ENCODE measurements at places on chromosomes 2 and 18.

- no peak for DNase-seq
Observed at GRCh38 chr2:88221365-88221942, 51.3 kb downstream of the THNSL2 start.

DNA sequence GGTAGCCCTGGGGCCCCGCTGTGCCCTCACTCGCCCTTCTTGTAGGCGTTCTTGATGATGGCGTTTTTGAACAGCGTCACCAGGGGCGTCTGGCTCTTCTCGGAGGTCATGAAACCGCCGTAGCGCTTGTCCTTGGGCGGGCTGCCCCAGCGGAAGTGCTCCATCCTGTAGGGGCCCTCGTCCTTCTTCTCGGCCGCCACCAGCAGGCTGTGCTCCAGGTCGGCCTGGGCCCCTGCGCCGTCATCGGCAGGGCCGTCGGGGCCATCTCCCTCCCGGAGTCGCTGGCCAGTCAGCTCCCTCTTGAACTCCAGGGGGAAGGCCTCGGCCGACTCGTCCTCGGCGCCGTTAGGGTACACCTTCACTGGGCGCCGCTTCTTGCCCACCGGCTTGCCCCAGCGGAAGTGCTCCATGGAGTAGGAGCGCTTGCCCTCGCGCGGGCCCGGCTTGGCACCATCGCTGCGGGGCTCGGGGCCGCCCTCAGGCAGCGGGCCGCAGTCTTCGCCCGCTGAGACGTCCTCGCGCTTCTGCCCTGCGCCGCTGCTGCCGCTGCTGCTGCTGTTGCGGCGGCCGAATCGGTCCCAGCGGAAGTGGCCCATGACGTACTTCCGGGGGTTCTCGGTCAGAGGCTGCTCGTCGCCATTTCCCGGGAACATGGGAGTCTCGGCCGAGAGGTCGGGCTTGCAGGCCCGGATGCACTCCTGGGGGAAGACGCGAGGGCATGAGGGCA lies 7.2 kb downstream of the POMC start:
- no peak for DNase-seq

DNA sequence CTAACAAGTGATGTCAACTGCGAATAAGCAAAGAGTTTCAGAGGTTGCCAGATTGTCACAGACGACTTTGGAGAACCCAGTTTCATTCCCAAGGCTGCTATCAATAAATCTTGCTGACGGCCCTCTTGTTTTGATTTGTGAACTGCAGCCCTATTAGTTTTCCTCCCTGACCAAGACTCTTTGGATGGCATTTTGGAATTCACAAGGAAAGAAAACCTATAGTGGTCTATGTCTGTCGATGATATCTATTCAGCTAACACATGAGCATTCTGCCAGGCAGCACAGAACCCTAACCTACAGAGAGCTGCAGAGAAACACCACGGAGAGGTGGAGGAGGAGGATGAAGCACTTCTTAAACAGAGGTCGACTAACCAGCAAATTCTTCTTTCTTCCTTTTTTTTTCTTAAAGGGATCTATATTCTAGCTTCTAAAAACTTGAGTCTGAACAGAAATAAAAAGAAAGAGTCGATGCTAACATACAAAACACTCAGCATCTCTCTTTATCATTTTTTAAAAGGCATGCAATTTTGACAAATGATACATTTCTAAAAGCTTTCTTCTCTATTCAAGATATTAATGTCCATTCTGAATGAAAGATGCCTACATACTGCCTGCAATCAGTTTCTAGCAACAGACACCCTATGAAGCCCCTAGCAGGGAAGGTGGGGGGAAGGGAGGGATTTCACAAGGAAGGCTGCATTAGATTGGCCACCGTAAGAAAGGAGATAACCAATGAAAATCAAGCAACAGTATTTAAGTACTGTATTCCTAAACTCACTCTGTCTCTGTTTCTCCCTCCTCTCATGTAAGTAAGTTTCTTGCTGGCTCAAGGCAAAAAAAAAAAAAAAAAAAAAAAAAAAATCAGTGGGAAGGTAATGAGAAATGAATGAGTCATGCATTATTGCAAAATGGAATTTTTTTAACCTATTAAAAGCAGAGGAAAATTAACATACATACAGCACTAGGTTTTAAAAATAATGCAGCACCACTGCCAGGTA lies 83.0 kb upstream of the CHRNA1 start:
- DNase-seq = no peak

DNA sequence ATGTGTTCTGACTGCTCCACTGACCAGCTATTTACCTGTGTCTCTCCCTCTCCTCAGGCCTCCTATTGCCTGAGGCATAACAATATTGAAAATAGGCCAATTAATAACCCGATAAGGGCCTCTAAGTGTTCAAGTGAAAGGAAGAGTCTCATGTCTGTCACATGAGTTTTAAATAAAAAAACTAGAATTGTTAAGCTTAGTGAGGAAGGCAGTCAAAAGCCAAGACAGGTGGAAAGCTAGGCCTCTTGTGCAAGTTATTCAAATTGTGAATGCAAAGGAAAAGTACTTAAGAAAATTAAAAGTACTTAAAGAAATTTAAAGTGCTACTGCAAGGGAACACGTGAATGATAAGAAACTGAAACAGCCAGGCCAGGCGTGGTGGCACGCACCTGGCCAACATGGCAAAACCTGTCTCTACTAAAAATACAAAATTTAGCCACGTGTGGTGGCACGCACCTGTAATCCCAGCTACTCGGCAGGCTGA lies 44.9 kb upstream of the TAF4B start:
- no peak for DNase-seq
